Neuronal stem cell (in vitro differentiated cells): ENCODE measurements at places on chromosomes 13 and 19.

DNA sequence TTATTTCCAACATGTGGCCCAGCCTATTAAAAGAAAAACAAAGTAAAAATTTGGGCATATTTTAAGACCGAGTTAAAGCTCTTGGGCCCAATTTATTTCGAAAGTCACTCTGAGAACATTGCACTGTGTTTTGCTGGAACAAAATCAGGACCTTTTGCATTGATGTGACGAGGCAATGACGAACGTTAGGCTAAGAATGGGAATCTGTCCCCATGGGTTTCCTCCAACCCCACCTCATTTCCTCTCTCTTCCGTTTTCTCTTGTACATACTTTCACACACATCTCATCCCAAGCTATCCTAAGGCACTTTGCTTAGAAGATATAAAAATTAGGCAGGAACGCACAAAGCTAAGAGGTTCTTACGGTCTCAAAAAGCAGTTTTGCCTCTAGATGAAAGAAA lies 22.1 kb downstream of the EDNRB start:
- H3K27ac ChIP-seq = no peak overlapping the region
- H3K36me3 ChIP-seq = no peaks in the 10 kb centered on the region
- no peak overlapping the region for H3K4me3 ChIP-seq
- DNase-seq = no peak

- peaks cover 26% of the 10 kb centered on the region for H3K4me1 ChIP-seq
- H3K36me3 ChIP-seq = peaks cover 4% of the 10 kb centered on the region
- H3K4me3 ChIP-seq = no peak overlapping the region
Measured at GRCh38 chr19:43634068-43634467, 5.6 kb downstream of the CADM4 start.

GRCh38 chr13:109141706-109142105 lies 512.3 kb downstream of the MYO16 start:
- H3K27me3 ChIP-seq = no peaks in the 10 kb centered on the region
- H3K27ac ChIP-seq = no peak overlapping the region
- H3K4me3 ChIP-seq = no peak overlapping the region
- H3K36me3 ChIP-seq = no peaks in the 10 kb centered on the region
- DNase-seq = no peak
- no peaks in the 10 kb centered on the region for H3K4me1 ChIP-seq

DNA sequence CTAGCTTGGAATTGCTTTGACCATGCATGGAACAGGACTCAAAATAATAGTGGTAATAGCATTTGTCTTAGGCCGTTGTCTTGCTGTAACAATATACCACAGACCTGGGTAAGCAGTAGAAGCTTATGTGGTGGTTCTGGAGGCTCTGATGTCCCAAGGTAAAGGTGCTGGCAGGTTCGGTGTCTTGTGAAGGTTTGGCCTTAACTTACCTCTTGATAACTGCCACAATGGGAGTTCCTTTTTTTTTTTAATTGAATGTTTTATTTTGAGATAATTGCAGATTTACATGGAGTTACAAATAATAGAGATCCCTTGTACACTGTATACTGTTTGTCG lies 5.8 kb downstream of the RPL21 start:
- DNase-seq = no peak
- no peak overlapping the region for H3K27ac ChIP-seq
- no peak overlapping the region for H3K4me3 ChIP-seq
- no peaks in the 10 kb centered on the region for H3K4me1 ChIP-seq

GRCh38 chr19:57241176-57241575 lies 744 bp downstream of the ZNF805 start:
- H3K36me3 ChIP-seq = peaks cover 32% of the 10 kb centered on the region
- DNase-seq = no peak
- H3K4me1 ChIP-seq = peaks cover 8% of the 10 kb centered on the region
- H3K27ac ChIP-seq = no peak overlapping the region
- peak overlapping the region; percentile 85 for H3K4me3 ChIP-seq

DNA sequence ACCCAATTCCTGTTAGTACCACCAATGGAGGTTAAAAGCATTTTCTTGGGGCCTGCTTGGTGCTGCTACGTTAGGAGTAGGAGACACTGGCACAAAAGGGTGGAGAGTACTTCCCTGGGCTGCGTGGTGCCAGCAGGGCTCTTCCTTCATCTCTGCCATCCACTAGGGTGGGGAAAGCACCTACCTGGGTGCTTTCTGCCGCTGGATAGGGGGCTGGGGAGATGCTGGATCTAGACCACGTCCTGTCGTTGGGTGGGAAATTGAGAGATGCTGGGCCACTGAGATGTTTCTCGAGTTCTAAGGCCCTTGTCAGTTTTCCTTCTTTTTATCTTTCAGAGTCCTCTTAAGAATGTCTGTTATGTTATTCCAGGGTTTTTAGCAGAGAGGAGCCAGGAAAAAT lies 6.7 kb upstream of the FCGBP start:
- no peaks in the 10 kb centered on the region for H3K36me3 ChIP-seq
- H3K4me1 ChIP-seq = peaks cover 8% of the 10 kb centered on the region
- peak overlapping the region; percentile 30 for H3K27ac ChIP-seq
- no peak overlapping the region for H3K4me3 ChIP-seq
- no peak for DNase-seq

DNA sequence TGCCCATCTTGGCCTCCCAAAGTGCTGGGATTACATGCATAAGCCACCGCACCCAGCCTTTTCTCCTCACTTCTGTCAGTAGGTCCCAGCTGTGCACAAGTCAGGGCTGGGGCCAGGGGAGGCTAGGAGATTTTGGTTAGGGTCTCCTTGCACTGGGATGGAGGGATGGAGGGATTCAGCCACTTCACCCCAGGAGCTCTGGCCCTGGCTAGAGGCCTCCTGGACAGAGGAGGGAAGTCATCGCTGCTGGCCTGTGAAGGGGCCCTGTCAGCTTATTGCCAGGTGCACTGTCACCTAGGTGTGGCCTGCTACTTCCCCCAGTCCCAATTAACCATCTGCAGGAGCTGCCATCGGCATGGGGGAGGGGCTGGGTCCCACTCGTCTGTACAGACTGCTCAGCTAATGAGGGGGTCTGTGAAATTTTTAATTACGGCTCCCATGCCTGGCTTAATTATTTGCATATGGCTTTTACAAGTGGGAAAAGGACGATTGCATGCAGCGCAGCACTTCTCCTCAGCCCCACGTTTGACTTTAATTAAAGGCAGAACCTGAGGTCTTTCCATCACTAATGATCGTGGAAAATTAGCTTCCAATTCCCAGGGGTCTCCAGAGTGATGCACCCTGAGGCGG lies 52.4 kb downstream of the CHST8 start:
- H3K27me3 ChIP-seq = no peaks in the 10 kb centered on the region
- no peaks in the 10 kb centered on the region for H3K36me3 ChIP-seq
- no peaks in the 10 kb centered on the region for H3K4me1 ChIP-seq
- no peak overlapping the region for H3K4me3 ChIP-seq

- H3K27me3 ChIP-seq = no peaks in the 10 kb centered on the region
- H3K4me3 ChIP-seq = no peak overlapping the region
- DNase-seq = no peak
- no peaks in the 10 kb centered on the region for H3K4me1 ChIP-seq
- no peaks in the 10 kb centered on the region for H3K36me3 ChIP-seq
Measured at GRCh38 chr13:66375756-66376155, 854.4 kb downstream of the PCDH9 start.

DNA sequence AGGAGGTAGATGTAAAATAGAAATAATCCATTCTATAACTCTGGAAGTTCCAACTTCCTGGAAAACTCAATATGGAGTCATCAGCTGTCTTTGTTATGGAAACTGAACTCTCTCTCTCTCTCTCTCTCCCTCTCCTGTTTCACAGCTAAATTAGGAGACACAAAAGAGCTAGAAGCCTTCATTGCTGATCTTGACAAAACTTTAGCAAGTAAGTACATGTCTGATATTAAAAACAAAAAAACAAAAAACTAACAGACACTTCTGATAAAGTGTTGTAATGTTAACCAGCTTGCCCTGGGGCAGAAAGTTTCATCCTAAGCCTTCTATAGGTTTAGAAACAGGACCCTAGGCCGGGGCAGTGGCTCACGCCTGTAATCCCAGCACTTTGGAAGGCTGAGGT lies 11.3 kb downstream of the RGCC start:
- no peak overlapping the region for H3K4me3 ChIP-seq
- H3K27me3 ChIP-seq = no peaks in the 10 kb centered on the region
- no peak for DNase-seq
- no peak overlapping the region for H3K27ac ChIP-seq
- H3K4me1 ChIP-seq = no peaks in the 10 kb centered on the region
- no peaks in the 10 kb centered on the region for H3K36me3 ChIP-seq

DNA sequence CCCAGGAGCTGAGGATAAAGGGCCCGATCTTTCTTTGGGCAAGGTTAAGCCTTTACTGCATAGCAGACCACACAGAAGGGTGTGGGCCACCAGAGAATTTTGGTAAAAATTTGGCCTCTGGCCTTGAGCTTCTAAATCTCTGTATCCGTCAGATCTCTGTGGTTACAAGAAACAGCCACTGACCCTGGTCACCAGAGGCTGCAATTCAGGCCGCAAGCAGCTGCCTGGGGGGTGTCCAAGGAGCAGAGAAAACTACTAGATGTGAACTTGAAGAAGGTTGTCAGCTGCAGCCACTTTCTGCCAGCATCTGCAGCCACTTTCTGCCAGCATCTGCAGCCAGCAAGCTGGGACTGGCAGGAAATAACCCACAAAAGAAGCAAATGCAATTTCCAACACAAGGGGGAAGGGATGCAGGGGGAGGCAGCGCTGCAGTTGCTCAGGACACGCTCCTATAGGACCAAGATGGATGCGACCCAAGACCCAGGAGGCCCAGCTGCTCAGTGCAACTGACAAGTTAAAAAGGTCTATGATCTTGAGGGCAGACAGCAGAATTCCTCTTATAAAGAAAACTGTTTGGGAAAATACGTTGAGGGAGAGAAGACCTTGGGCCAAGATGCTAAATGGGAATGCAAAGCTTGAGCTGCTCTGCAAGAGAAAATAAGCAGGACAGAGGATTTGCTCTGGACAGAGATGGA lies 8.4 kb upstream of the CEACAM19 start:
- no peak overlapping the region for H3K4me3 ChIP-seq
- H3K27ac ChIP-seq = no peak overlapping the region
- no peaks in the 10 kb centered on the region for H3K4me1 ChIP-seq
- H3K27me3 ChIP-seq = no peaks in the 10 kb centered on the region
- no peak for DNase-seq

DNA sequence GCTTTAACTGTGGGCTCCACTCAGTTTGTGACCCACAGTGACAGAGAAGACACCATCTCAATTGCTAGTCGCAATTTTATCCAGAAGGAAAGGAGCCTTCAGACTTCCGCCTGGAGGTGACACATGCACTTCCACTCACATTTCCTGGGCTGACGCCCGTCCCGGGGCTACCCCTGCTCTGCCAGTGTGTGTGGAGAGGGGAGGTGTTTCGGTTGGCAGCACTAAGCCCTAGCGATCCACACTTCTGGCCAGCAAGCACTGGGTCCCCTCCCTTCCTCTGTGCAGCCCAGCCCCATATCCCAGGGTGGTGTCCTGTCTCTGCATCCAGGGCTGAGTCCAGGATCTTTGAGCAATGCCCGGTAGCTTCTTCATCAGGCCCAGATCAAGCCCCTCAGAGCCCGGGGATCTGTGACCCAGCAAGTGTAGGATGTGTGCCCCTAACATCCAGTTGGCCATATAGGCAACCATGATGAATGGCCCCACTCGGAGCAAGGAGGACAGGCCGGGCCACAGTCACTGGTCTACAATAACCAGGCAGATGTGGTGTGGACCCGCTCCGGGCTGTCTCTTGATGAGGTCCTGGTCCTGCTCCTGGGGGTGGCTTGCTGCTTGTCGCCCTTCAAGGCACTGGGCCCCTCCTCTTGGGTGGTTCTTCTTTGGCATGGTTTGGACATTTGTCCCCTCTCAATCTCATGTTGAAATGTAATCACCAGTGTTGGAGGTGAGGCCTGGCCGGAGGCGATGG lies 141.9 kb upstream of the SPACA7 start:
- no peaks in the 10 kb centered on the region for H3K27me3 ChIP-seq
- no peaks in the 10 kb centered on the region for H3K4me1 ChIP-seq
- H3K36me3 ChIP-seq = no peaks in the 10 kb centered on the region
- DNase-seq = no peak
- H3K4me3 ChIP-seq = no peak overlapping the region

GRCh38 chr19:2424686-2425621 lies 2.4 kb downstream of the TIMM13 start:
- H3K4me1 ChIP-seq = peaks cover 15% of the 10 kb centered on the region
- no peaks in the 10 kb centered on the region for H3K27me3 ChIP-seq

DNA sequence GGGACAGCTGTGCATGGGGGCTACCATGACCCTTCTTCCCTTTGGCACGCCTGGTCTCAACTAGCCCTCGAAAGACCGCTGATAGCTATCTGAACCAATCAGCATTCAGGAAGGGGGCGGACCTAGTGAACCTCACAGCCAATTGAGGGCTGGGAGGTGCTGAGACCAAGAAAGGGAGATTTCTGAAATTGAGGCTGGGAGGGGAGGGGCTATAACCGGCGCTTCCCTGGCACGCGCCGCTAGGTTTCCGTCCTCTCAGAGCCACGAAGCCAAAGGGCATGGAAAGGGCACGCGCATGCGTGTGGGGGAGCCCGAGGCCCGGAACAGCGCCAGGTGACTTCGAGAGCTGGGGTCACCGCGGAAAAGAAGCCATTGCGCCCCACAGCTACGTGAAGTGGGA lies 4.2 kb upstream of the PAFAH1B3 start:
- peaks cover 10% of the 10 kb centered on the region for H3K4me1 ChIP-seq
- H3K27me3 ChIP-seq = no peaks in the 10 kb centered on the region
- no peak for DNase-seq
